ENCODE measurements at places on chromosomes 1 and 21. TPM values are rescaled to one million over a fixed set of nuclear protein-coding genes. Genes with fewer than 3 reads are reported as not detected.

DNA sequence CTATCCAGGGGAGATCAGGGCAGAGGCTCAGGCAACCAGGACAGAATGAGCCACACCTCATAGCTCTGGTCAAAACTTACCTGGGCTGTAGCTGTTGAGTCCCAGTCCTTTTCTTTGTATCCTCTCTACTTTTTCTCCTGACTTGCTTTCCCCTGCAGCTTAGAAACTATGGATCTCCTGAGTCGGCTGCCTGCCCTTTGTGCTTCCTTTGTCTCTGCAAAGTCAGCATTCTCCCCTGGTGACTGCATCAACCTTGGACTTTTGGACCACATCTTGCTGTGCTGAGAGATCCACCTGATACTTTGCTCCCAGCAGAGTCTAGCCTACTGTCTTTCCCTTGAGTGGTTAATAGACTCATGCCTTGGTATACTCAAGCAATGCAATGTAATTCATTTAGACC is 353.3 kb downstream of the SIPA1L2 start:
- no peak for DNase-seq

GRCh38 chr1:40313329-40313957 is 3.6 kb downstream of the COL9A2 start:
- DNase-seq, result no peak

GRCh38 chr1:176656257-176656995 is 193.5 kb downstream of the PAPPA2 start:
- DNase-seq, result no peak

The VHLL gene
- polyA plus RNA-seq, result not detected

- DNase-seq, result no peak
Measured at GRCh38 chr21:33121715-33122475, 52.0 kb downstream of the OLIG1 start.

- peak; percentile 17 for DNase-seq
Measured at GRCh38 chr1:207672522-207673130, 27.7 kb downstream of the CR1L start.

DNA sequence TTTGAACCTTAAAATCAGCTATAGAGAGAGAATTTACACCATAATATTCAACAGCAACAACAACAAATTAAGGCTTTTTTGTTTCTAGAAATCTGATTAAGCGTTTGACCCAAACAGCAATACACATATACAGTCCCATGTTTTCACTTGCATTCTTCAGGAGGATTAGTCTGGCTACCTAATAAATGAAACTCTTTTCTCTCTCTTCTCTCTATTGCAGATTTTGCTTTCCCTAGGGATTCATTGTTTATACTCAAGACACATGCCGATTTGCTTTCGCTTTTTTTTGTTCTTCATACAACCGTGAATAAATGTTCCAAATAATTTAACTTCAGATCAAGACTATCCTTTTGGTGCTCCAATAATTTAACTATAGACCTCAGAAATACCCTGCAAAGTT is 162.4 kb upstream of the PTBP2 start:
- no peak for DNase-seq

GRCh38 chr1:180921891-180922630 is 9.4 kb downstream of the KIAA1614 start:
- no peak for DNase-seq

- peak; percentile 25 for DNase-seq
Measured at GRCh38 chr1:173050865-173051264, at the start of gene TNFSF18. TSS of gene TNFSF18 (minus strand) at chr1:173050941. CDS start at chr1:173050896, 45 bp downstream.

DNA sequence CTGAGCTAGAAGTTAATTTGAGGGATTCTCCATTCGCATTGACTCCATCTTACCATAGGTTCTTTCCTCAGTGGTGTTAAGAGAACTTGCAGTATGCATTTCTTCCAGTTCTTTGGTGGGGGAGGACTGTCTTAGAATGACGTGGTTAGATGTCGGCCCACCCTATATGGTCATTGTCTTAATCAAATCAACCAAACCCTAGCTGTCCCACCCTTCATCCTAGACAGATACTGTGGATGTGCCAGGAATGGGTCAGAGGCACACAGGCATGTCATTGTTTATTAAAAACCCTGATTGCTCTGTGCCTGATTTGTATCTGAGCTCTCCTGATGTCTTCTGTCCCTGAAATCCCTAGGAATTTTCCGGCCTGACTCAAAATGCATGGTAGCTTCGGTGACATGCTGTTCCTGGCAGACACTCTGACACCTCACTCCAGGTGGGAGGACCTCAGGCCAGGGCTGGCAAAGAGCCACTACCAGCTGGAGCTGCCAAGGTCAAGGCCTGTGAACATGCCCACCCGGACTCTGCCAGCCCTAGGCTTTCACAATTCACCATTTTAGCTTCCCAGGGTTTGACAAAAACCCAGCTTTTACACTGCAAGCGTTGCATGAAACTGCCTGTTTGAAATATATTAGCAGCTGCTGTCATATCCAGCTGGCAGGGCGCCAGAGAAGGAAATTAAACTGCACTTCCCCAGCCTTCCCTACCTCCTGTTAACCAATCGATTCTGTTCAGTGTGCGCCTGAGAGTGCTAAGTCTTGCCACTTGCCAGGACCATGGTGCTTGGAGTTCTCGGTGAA is 134.0 kb downstream of the FAM78B start:
- DNase-seq, result no peak

GRCh38 chr1:33435096-33435820 is 4.4 kb upstream of the PHC2 start:
- DNase-seq, result no peak

GRCh38 chr21:36628761-36629460 is 70.0 kb upstream of the SIM2 start:
- no peak for DNase-seq

DNA sequence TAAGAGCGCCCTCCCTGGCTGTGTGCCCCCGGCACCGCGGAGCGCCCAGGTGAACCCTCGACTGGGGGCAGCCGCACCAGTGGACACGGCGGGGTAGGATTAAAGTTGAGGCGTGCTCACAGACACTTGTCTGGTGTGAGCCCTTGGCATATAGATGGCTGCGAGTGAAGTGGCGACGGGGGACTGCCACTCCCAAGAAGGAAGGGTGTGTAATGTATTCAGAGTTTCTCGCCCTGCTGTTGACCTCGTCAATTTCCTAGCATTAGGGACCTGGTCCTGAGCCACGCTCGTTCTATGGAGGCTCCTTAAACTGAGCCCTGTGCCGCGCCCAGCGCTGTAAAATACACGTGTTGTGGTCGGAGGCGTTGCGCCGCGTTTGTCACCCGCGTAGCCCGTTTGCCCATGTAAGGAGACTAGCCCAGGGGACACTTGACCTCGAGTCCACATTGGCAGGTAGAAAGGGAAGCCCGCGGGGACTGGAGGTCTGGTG is 554 bp downstream of the EVA1C start:
- DNase-seq, result no peak

GRCh38 chr1:55400508-55400907 is 185.3 kb upstream of the USP24 start:
- DNase-seq, result no peak

GRCh38 chr1:1085911-1086841 is 12.1 kb upstream of the RNF223 start:
- no peak for DNase-seq

- no peak for DNase-seq
Measured at GRCh38 chr1:212062832-212063438, 27.4 kb downstream of the DTL start.

The ZNF697 gene
- polyA plus RNA-seq, result 21.9 TPM

GRCh38 chr1:102842606-102843005 is 265.7 kb downstream of the COL11A1 start:
- no peak for DNase-seq

- no peak for DNase-seq
Measured at GRCh38 chr1:94528299-94528698, 13.3 kb downstream of the F3 start.

GRCh38 chr1:151968058-151968457 is 25.6 kb downstream of the S100A10 start:
- no peak for DNase-seq

The MANEAL gene
- polyA plus RNA-seq, result 3.7 TPM

DNA sequence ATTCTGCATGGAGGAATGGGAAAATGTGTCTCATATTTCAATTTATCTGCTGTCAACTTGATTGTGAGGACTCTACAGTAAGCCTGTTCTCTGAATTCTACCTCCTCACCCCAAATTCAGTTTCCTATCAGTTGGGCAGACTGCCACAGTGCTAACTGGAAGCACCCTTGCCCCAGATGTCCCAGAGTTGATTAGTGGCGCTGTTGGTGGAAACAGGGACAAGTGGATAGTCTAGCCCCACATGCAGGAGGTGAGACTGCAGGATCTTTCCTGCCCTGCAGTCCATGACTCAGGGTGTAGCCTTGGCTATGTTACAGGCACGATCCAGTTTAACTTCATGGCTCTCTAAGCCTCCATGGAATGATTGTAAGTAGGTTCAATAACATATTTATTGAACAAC is 22.1 kb downstream of the ADAM30 start:
- DNase-seq, result no peak

The ADAMTS4 gene
- polyA plus RNA-seq, result 1.1 TPM

DNA sequence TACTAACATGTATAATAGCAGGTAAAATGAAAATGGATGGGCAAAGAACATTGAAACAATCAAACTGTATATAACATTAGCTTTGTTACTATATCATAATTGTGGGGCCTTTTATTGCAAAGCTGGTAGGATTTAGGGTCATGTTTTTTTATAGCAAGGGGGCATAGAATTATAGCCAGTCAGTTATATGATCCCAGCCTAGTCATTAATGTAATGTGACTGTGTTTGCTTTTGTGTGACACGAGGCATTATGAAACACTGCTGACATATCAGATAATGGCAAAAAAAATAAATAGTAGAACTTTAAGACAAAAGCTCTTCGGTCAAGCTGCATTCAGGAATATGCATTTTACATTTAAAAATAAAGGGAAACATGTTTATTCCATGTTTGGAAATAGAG is 81.3 kb upstream of the ZNF281 start:
- no peak for DNase-seq

GRCh38 chr1:5740865-5741860 is 251.1 kb downstream of the NPHP4 start:
- DNase-seq, result no peak

The BLACAT1 gene
- polyA plus RNA-seq, result 2.3 TPM

- DNase-seq, result no peak
Measured at GRCh38 chr1:169692756-169693460, 18.5 kb downstream of the SELL start.

The UMODL1 gene
- polyA plus RNA-seq, result not detected

- DNase-seq, result no peak
Measured at GRCh38 chr1:72483846-72484357, 201.6 kb upstream of the NEGR1 start.

The SYNC gene
- 1.3 TPM for polyA plus RNA-seq

DNA sequence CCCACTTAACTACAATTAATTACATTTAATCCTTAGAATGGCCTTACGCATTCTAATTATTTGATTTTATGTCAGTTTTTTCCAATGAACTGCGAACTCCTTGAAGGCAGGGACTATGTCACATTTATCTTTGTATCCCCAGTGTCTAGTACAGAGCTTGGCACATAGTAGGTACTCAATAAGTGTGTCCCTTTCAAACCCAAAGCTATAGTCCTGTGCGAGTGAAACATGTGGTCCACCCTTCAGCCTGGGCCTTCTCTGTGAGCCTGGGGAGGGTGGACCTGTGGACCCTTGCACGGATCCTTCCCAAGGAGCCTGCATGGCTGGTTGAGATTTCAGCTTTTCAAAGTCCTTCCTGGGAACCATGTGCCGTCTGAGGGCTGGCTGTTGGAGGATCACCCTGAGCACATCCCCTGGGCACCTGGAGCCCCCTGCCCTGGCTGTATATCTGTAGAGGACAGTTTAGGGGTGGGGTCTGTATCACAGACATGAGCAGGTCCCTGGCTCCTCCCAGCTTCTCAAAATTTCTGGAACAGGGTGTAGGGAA is 103.1 kb downstream of the IER5 start:
- DNase-seq, result no peak

DNA sequence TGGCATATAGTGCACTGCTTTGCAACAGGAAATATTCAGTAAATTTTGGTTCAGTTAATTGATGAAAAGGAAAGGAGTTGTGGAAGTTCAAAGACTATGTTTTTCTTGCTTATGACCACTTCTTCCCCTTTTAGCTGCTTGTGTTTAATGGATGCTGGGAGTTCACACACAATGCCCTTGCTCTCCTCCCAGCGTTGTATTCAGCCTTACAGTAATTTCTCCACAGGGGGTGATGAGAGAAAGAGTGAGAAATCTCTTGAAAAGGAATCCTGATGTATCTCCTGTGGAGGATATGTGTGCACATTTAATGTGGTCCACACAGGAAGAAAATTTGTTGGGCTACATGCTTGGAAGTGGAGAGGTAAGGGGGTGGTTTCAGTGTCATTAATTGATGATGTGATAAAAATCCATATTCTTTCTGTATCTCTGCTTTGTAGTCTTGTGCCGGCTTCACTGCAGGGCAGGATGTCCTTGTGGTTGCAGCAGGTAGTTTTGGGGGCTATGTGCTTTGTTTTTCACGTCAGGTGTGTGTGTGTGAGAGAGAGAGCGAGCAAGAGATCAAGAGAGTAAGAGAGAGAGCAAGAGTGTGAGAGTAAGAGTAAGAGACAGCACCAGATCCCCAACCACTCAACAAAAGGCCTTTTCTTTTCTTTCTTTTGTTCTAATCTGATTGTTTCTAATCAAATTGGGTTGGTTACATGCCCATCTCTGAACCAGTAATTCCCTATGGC is 204.4 kb downstream of the RWDD3 start:
- DNase-seq, result no peak

The KPRP gene
- polyA plus RNA-seq, result not detected

The TMIGD3 gene
- polyA plus RNA-seq, result 1.8 TPM

DNA sequence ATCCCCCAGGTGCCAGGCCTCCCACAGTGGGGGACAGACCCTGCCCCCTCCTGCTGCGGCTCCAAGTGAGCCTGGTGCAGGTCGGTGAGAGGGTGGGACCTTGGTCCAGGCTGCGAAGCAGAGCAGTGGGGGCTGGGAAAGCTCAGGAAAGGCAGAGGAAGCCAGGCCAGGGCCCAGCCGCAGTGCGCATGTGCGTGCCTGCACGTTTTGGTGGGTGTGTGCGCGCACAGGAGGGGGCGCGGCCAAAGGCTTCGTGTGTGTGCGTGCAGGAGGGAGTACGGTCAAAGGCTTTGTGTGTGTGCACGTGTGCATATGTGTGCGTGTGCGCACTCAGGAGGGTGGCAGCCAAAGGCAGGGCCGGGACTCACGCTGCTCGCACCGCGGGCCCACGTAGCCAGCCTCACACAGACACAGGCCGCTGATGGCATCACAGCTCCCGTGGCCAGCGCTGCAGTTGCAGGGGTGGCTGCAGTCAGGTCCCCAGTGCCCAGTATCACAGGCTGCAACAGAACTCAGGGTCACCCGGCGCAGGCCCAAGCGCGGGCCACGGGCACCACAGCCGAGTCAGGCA is 45.9 kb downstream of the ARHGEF16 start:
- no peak for DNase-seq

GRCh38 chr1:212234431-212235395 is 50.5 kb upstream of the PPP2R5A start:
- DNase-seq, result no peak

- no peak for DNase-seq
Measured at GRCh38 chr1:10759413-10760200, 36.8 kb downstream of the CASZ1 start.

The FMO5 gene
- 10.7 TPM for polyA plus RNA-seq
